ENCODE measurements at places on chromosomes 4 and X.

DNA sequence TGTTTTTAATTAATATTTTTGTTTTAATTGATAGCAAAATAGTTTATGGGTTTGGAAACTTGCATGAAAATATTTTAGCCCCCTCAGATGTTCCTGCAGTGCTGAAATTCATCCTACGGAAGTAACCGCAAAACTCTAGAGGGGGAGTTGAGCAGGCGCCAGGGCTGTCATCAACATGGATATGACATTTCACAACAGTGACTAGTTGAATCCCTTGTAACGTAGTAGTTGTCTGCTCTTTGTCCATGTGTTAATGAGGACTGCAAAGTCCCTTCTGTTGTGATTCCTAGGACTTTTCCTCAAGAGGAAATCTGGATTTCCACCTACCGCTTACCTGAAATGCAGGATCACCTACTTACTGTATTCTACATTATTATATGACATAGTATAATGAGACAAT is 40.4 kb downstream of the MAP7D3 start:
- no peak for DNase-seq

DNA sequence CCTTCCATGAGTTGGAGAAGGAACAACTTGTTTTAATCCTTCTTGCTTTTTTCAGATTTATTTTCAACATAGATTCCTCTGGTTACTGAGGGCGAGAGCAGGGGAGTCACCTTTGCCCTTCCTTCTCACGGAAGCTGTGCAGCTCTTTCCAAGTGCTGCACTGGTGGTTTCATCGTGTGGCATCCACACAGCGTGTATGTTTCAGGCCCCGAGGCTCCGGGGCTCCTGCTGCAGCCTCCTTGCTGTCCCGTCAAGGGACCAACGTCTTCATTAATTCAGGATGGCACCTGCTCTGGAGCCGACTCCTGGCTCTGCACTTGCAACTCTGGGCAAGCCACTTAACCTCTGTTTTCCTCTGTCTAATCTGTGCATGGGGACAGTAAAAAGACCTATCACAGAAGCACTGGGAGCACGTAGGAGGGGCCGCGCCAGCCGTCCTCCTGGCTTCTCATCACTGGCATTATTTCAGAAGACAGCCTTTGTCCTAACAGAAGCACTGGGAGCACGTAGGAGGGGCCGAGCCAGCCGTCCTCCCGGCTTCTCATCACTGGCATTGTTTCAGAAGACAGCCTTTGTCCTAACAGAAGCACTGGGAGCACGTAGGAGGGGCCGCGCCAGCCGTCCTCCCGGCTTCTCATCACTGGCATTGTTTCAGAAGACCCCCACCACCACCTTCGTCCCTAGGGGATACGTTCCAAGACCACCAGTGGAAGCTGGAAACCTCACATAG is 117.8 kb upstream of the NKX1-1 start:
- no peak for DNase-seq

GRCh38 chrX:63747331-63747730 is 37.7 kb downstream of the ARHGEF9 start:
- DNase-seq: no peak

- DNase-seq: no peak
Measured at GRCh38 chr4:102824398-102824797, 3.0 kb downstream of the UBE2D3 start.

GRCh38 chrX:102975016-102975415 is 37.9 kb downstream of the RAB40AL start:
- DNase-seq: no peak

GRCh38 chr4:57303012-57303751 is 193.0 kb upstream of the IGFBP7 start:
- DNase-seq: no peak

DNA sequence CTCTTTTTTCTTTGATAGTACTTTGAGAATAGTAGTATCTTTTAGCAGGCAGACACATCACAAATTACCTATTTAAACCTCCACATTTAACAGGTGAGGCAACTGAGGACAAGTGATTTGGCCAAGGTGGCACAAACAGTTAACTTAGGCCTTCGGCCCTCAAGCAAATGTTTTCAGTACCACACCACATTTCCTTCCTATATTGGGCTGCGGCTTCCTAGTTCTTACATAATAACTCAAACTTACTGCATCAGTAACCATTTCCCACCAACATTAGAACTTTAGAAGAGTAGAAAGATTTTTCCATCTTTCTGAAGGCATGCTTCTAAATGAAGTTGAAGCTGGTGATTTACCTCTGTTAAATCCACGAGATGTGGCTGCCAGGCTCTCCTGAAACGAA is 63.2 kb upstream of the SLC4A4 start:
- DNase-seq: no peak

DNA sequence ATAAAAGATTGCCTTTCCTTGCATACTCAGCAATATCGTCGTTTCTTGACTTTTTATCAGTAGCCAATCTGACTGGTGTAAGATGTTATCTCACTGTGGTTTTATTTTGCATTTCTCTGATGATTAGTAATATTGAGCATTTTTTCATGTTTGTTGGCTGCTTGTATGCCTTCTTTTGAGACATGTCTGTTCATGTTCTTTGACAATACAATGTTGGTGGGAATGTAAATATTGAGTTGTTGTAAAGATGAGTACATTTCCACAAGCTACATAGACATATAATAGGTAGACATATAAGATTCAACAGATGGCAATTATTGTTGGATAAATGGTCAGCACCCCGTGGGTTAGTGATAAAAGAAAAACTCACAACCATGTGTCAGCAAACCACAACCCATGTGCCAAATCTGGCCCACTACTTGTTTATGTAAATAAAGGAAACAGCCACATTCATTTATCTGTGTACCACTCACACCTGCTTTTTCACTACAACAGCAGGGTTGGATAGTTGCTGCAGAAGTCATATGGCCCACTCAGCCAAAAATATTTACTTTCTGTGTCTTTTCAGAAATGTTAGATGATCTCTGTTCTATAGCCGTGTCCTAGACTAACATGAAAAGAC is 153.1 kb upstream of the VCX start:
- DNase-seq: no peak

- no peak for DNase-seq
Measured at GRCh38 chr4:632926-633325, 7.6 kb downstream of the PDE6B start.
